ENCODE measurements at places on chromosomes 1 and 21.
A peak's percentile ranks its signal among the peaks of the same experiment; 100 is the strongest.

GRCh38 chr1:11806307-11806936 is 431 bp downstream of the CLCN6 start:
- DNase-seq: no peak

DNA sequence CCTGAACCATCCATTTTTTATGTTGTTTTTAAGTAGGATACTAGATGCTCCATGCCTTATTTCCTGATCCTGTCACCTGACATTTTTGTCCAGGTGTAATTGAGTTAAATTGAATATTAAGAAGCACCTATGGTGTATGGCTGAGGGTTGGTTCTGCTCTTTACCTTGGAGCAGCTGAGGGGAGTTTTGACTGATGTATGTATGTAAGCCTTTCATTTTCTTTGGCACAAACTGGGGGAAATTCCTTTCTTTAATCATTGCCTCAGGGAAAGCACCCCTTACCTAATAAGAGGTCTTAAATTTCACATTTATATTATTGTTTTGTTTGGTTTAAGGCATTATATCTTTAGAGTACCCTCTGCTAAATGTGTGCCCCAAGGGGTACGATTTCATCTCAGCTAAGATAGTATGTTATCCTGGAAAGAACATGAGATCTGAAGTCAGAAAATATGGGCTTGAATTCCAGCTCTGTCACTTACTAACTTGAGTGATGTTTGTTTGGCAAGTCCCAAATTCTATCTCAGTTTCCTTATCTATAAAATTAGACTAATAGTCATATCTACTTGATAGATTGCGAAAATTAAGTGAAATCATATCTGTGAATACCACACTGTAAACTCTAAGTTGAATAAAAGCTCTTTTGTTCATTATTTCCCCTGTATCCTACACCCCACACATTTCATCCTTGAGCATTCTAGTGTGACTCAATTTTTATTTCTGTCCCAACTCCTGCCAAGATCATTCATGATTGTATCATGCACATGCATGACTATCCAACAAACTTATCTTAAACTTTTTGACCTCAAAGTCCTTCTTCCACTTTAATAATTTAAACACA is 57.7 kb upstream of the NUF2 start:
- no peak for DNase-seq

DNA sequence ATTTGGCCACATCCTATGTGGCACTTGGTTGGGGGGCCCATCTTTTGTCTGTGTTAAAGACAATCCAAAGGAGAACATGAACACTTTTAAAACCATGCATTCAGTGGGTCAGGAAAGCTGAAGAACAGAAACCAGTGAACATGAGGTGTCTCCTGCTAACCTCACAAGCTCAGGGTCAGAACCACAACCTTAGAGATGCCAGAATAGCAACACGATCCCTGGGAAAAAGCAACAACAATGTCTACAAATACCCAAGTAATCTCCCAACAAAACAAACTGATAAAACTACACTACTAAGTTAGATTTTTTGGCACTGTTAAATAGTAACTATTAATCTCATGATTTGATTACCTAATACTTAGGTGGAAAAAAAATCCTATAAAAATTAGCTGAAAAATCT is 34.1 kb upstream of the GNG4 start:
- no peak for DNase-seq

DNA sequence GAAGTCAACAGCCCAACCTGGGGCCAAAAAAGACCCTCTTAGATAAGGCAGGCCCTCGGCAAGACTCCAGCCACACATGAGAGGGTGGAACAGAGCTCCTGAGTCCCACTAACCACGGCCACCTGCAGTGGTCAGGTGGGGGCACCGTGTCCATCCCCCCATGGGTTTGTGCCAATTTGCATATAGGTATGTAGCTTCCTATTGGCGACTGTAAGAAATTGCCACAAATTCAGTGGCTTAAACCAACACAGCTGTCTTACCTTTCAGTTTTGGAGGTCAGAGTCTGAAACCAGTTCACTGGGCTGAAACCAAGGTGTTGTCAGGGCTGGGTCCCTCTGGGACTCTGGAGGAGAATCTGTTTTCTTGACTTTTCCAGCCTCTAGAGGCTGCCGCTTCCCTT is 59.3 kb downstream of the COL18A1 start:
- DNase-seq: peak; percentile 4
